ENCODE measurements at places on chromosomes 6 and 20. TPM values are rescaled to one million over a fixed set of nuclear protein-coding genes. Genes with fewer than 3 reads are reported as not detected.

DNA sequence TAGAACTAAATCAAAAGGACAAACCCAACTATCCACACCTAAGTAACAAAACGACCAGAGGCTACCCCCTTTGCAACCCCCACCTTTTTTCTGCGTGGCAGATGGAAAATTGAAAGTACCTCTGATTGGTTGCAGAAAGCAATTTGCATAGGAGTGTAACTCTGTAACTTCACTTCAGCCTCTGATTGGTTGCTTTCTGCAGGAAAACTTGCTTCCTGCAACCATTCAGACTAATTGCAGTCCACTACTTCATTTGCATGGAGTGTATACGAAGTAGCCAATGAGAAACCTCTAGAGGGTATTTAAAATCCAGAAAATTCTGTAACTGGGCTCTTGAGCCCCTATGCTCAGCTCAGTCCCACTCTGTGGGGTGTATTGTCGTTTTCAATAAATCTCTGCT, 129.1 kb upstream of the OLIG3 start:
- H3K27me3 ChIP-seq = peaks cover 41% of the 10 kb centered on the region
- H3K4me3 ChIP-seq = no peak overlapping the region
- DNase-seq = no peak
- no peaks in the 10 kb centered on the region for H3K36me3 ChIP-seq

DNA sequence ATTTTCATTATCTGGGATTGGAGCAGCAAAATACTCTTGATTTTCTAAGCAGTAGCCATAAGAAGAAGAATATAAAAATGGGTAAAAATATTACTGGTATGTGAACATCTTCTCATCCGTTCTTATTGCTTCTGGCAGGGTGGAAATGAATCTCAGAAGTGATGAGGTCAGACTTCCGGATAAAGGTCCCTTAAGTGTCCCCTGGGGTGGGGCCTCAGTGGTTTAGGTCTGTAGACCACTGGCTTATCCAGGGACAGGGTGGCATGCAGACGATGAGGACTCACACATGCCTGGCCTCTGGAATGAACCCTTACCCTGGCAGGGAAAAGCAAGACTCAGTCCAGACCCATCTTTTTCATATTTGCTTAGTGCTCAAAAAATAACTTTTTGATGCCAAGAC, 143.3 kb downstream of the UST start:
- peaks cover 12% of the 10 kb centered on the region for H3K4me1 ChIP-seq
- no peaks in the 10 kb centered on the region for H3K36me3 ChIP-seq
- no peak for DNase-seq
- H3K27me3 ChIP-seq = no peaks in the 10 kb centered on the region

DNA sequence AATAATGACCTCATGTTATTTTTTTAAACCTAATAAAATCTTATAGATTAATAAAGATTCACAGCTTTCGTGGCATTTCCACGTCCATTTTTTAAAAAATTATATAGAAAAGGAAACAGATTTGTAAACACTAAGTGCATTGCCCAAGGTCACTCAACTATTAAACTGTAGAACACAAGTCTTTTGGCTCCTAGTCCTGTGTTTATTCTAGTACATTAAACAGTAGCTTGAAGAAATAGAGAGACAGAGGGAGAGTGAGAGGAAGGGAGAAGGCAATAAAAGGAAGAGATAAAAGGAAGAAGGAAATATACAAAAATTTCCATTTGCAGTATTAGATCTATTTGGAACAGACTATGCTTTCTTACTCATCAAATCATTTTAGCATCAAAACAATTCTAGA, 586.7 kb upstream of the CITED2 start:
- DNase-seq = no peak
- H3K4me3 ChIP-seq = no peak overlapping the region
- no peak overlapping the region for H3K27ac ChIP-seq
- no peaks in the 10 kb centered on the region for H3K36me3 ChIP-seq

GRCh38 chr6:118403036-118403435, 145.1 kb upstream of the PLN start:
- no peak for DNase-seq
- H3K36me3 ChIP-seq = no peaks in the 10 kb centered on the region
- no peaks in the 10 kb centered on the region for H3K4me1 ChIP-seq
- no peak overlapping the region for H3K27ac ChIP-seq
- no peak overlapping the region for H3K4me3 ChIP-seq

DNA sequence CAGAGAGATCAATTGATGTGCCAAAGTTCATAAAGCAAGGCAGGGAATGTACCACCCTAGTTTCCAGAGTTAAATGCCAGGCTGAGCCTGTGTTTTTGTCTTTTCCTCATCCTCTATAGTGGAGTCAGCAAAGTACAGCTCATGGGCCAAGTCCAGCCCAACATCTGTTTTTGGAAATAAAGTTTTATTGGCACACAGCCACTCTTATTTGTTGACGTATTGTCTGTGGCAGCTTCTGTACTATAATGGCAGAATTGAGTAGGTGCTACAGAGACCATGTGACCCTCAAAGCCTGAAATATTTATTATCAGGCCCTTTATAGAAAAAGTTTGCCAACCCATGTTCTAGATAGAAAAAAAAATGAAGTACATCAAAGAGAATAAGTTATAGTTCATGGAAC, 187.0 kb downstream of the TSHZ2 start:
- H3K36me3 ChIP-seq = no peaks in the 10 kb centered on the region
- no peak for DNase-seq
- H3K4me3 ChIP-seq = no peak overlapping the region
- no peaks in the 10 kb centered on the region for H3K27me3 ChIP-seq

DNA sequence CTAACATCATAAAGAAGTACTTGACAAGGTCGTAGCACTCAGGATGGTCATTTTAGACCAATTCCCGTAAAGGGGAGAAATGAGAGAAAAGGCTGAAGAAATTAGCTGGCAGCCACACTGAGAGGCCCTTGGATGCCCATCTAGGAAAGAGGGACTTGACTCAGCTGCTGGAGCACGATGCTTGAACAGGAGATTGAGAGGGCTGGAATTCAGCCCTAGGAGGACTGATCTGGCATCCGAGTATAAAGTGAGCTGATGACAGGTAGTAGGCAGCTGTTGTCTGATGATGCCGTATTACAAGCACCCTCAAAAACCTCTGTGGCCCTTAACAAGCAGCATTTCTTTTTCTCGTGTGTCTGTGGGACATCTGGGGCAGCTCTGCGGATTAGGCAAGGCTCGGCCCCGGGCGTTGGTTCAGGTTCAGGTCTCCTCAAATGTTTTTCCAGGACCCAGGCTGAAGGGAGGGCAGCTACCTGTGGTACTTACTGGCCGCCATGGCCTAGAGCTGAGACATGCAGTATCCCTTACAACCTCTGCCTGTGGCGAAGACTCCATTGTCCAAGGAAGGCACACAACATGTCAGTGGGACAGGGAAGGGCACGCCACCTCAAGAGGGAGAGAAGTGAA, 219.6 kb upstream of the SNX9 start:
- H3K27ac ChIP-seq = no peak overlapping the region
- no peak overlapping the region for H3K4me3 ChIP-seq
- H3K4me1 ChIP-seq = no peaks in the 10 kb centered on the region
- no peaks in the 10 kb centered on the region for H3K36me3 ChIP-seq
- no peaks in the 10 kb centered on the region for H3K27me3 ChIP-seq

DNA sequence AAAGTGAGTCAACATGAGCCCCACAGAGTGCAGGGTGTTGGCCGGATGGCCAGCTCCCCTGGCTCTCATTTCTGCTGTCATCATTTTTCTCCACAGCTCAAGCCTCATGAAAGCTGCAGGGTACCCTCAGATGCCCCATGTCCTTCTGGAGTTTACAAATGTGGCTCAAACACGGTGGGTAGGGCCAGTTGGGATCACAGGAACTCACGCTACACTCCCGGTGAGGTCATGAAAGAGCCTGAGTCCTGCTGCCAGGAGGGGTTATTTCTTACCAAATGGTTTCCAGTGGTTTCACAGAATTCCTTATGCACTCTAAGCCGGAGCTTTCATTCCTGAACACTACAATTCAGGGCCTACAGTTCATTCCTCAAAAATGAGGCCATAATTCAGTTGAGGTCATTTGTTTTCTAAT, 78.7 kb downstream of the TMEM170B start:
- no peaks in the 10 kb centered on the region for H3K27me3 ChIP-seq
- no peak overlapping the region for H3K4me3 ChIP-seq
- no peaks in the 10 kb centered on the region for H3K36me3 ChIP-seq
- no peak overlapping the region for H3K27ac ChIP-seq

DNA sequence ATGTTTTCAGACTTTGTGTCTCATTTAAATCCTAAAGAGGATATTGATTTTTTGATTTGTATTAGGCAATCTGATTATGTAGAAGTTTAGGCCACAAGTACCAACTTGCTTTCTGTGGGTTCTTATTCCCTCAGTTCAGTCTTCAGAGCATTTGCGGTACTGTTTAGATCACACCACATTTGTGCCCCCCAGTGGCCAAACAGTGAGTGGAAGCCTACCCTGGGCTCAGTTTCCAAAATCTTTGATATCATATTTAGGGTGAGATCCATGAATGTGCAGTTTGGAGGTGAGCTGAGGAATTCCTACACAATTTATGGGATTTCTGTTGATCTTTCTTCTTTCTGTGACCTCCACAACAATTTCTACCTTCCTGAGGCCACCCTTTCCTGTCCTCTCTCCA, 92.3 kb upstream of the FUT9 start:
- no peak overlapping the region for H3K27ac ChIP-seq
- H3K27me3 ChIP-seq = no peaks in the 10 kb centered on the region
- no peak overlapping the region for H3K4me3 ChIP-seq
- DNase-seq = peak; percentile 32
- no peaks in the 10 kb centered on the region for H3K36me3 ChIP-seq
- no peaks in the 10 kb centered on the region for H3K4me1 ChIP-seq

Gene GRM1
- not detected for total RNA-seq

GRCh38 chr6:138271451-138271850, 53.2 kb upstream of the PBOV1 start:
- H3K27me3 ChIP-seq = no peaks in the 10 kb centered on the region
- no peak for DNase-seq
- no peak overlapping the region for H3K27ac ChIP-seq

Data from PC-3 (cell line).